Stimulated activated CD4-positive, alpha-beta T cell treated with anti-CD3 and anti-CD28 coated beads, Interleukin-1b, Interleukin-23, amount 100 ng/mL, for 4 hours (primary cell): ENCODE measurements at places on chromosomes 7 and 10.

GRCh38 chr10:78890506-78890905 lies 178.3 kb upstream of the ZMIZ1 start:
- no peak for DNase-seq

DNA sequence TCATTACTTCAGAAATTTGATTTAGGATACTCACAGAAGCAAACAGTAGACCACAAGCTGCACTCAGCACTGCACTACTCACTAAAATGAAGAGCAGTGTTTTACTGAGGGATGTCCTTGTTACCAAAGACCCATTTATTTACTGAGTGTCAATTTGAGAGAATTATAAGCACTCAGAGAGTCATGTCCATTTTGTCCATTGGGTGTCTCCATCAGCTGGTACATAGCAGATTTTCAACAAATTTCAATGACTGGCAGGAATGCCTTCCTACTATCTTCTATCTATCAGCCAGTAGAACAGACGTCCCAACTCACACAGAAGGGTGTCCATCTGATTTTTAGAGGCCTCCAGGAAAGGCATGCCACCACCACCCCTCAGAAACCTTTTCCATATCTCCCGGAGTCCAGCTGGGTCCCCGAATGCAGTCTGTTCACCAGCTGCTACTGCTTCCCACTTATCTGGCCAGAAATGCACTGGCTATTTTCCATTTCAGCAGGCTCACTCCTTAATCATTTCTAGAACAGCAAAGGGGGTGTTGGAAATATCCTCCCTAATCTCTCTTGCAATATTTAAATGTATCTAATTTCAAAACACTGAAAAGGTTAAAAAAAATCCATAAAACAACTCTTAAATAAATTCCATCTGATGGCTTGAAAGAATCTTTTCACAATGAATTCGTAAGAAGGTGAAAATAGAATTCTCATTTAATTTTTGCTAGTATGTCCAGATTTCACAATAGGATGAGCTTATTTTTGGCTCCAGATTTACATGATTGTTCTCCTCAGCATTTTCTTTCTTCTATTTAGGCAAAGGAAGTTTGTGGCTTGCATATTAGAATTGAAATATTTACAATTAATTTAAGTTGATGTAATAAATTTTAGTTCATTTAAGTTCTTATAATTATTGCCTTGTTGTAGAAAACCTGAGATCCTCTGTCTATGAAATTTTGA lies 1164.0 kb upstream of the CELF2 start:
- DNase-seq: no peak

- no peak for DNase-seq
These were observed 39.3 kb downstream of the BAZ1B start for GRCh38 chr7:73482746-73483145.

GRCh38 chr7:150397346-150398107 lies 18.4 kb downstream of the ZNF775 start:
- DNase-seq: no peak

- DNase-seq: no peak
These were observed 15.0 kb upstream of the INSIG1 start for GRCh38 chr7:155282671-155283070.

DNA sequence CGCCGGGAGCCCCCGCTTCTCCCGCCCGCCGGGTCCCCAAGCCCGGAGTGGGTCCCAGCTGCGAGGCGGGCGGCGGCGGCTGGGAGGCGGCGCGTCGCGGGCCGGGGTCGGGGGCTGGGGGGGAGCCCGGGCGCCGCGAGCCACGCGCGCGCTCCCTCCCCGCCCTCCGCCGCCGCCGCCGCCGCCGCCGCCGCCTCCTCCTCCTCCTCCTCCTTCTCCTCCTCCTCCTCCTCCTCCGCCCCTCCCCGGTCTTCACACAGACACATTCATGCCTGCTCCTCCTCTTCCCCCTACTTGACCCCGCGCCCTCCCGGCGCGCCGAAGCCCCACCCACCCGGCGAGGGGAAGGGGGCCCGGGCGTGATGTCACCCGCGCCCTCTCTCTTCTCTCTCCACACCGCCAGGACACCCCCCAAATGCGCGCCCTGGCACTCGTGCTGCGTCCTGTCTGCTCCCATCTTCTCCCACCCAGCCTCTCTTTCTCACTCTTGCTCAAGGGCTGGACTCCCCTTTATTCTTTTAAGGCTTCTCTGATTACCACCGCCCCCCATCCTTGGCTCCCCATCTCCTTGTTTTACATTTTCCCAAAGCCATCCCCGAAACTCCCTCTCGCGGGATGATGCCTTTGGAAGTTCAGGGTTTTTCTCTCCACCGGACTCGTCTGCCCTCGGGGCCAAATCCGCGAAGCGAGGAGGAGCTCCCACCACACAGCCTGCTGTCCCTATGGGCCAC lies 967 bp upstream of the GLI3 start:
- no peak for DNase-seq

- DNase-seq: no peak
These were observed 738 bp downstream of the ETV1 start for GRCh38 chr7:13988731-13989125.

DNA sequence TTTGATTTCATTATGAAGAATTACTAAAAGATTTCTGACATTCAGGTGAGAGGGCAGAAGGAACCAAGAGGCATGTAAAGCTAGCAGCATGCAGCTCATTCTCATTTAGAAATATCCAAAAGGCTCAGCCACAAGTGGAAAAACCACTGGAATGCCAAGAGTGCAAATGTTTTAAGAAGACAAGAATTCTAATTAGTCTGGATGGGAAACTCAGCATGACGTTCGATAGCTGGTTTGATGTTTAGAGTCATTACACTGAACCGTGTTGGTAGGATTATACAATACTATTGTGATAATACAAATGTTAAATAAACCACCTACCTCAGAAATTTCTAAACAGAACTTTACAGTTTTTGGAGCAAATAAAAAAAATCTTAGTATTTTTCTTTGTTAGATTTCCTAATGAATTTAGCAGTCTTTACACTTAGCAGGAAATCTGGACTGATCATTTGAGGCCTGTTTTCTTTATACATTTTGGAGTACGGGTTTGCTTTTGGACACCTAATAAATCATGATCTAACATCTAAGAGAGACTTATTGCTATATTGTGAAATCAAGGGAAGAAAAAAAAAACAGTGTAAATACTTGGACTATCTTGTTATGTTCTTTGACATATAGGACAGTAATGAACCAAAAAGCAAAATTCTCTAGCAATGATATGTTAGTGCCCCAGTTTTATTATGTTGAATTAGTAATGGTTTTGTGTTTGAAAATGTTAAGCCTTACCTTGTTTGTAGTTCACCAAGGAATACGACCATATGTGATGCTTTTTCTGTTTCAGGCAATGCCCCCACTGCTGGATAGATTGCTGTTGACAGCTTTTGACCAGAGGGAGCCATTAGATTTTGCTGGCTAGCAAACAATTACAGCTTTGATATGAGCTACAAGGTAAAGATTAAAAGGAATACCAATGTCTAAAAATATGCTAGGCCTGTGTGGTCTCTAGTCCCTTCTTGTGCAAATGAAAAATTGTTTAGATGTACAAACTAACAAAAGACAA lies 354.1 kb upstream of the SEMA3A start:
- no peak for DNase-seq

GRCh38 chr10:116845823-116846222 lies 3.5 kb upstream of the ENO4 start:
- DNase-seq: no peak

DNA sequence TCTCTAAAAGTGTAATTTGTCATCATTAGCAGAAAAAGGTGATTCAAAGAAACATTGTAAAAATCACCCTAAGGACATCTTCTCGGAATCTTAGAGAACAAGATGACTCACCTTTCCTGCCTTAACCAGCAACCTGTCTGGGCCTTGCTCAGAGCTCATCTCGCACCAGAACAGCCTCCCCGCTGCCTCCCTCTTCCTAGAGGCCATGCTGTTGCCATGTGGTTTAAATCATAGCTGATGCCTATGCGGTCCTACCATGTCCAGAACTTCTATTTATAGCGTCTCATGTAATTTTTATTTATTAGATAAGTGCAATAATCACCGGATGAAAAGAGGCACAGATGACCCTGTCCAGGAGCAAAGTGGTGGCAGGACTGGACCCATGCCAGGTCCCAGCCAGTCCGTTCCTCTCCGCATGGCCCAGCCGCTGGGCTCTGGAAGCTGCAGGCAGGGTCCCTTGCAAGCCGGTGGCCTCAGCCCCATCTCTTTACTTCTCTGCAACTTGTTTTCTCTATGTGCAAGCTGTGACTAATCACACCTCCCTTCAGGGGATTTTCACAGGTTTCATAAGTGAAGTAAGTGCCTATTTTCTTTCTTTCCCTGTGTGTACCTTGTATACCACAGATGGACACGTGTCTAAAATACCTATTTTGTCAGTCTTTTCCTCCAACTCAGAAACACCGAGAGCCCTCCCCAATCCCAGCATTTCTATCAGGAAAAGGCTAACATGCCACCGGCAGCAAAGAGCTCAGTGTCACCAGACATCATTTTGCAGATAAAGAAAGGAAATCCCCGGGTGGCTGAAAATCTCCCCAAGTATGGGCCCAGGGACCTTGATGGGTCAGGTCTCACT lies 27.1 kb downstream of the KLF6 start:
- DNase-seq: peak; percentile 54

DNA sequence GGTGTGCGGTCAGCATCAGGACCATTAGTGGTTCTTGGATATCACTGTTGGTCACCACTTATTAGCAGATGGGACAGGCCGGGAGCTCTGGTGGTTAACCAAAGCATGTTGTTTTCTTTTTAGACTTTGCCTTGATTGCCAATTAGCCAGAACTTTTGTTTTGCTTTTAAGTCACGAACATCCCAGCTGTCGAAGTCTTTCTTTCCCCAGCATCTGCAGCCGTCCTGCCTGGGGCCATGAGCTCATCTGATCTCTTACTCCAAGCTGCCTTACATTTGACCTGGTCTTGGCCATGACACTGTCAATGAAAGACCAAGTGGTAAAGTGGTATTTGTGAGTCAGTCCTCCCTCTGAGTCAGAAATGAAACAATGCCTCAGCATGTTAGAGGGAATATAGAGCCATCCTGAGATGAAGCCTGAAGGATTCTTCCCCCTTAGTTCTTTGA lies 53.9 kb upstream of the CREB5 start:
- DNase-seq: no peak

GRCh38 chr7:45192621-45193041 lies 35.0 kb downstream of the RAMP3 start:
- DNase-seq: no peak

- no peak for DNase-seq
These were observed 29.0 kb downstream of the PRPF18 start for GRCh38 chr10:13615650-13616300.

- no peak for DNase-seq
These were observed at the start of gene GPR85 for GRCh38 chr7:113086431-113086888. Gene GPR85, minus strand, starts transcription at chr7:113086827. Its CDS starts 2,106 bp downstream, at chr7:113084721.

GRCh38 chr7:1401011-1401410 lies 58.3 kb downstream of the MICALL2 start:
- no peak for DNase-seq

DNA sequence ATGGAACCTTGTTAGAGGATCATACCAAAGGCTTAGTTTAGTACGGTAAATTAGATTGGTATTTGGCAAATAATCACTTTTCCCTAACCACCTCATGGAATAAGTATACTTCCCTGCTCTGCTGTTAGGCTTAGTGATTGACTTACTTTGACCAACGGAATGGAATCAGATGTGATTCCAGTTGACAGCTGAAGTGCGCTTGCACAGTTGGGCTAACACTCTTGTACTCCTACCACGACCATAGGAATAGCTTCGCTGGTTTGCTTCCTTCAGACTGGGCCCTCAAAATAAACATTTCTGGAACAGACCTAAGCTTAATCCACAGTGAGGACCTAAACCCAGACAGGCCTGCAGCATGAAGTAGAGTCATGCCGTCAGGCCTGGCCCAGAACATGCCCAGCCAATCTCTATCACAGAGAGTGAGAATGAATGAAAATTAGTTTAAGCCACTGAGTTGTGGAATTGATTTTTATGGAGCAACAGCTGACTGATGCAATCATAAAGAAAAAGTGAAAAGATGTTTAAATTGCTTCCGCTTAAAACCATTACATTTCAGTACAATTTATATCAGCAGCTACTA lies 122.3 kb downstream of the DOCK4 start:
- DNase-seq: no peak

DNA sequence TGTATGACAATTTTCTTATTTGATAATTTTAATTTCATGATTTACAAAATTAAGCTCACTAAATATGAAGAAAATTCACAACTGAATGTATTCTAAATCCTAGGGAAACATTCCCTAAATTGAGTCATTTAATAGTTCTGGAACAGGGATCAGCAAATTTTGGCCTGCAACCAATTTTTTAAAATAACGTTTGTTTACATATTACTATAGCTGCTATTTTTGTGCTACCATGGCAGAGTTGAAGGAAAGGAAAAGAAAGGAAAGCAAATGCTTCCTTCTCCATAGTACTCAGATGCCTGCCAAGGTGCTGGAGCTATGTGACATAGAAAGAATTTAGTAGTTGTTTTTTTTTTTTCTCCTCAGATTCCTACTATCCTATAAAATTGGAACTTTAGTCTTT lies 1307.7 kb upstream of the LRRTM3 start:
- no peak for DNase-seq
